T-cell (primary cell): ENCODE measurements at places on chromosomes 13 and 19.

- DNase-seq: peak; percentile 41
These were observed 19.9 kb downstream of the ZSWIM9 start for GRCh38 chr19:48190288-48190884.

- peak; percentile 59 for DNase-seq
These were observed 115.4 kb downstream of the ABCC4 start for GRCh38 chr13:95185851-95186250.

- DNase-seq: no peak
These were observed 8.1 kb upstream of the MRPS31 start for GRCh38 chr13:40779049-40779448.

DNA sequence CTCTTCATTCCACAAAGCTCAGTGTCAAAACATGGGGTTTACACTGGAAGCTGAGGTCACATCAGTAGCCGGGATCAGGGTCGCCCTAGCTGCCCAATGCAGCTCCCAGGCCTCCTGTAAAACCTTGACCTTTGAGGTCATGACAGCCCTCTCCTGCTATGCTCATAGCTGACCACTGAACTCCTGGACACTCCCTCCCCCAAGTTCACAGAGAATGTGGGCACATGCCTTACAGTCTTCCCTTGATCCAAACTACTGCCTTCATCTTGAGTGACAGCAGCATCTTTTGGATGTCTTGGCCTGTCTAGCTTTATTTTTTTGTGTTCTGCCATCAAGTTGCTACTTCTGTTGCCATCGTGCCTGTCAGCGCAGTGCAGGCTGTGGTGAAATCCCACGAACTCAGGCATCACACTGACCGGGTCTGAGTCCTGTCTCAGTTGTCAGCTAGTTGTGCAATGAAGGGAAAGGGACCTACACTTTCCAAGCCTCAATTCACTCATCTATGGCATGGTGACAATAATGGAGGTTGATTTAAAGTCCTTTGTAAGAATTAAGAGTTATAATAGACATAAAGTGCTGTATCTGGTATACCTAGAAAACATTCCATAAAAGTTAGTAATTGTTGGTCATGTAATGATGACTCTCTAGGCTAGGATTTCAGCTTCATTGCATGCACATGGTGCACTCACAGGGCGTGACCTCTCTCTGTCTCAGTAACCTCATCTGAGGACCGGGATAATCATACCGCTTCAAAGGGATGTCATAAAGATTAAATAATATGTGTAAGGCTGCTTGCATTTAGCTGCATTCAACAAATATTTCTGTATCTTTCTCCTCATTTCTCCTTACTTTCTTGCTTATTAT is 16.4 kb upstream of the ALOX5AP start:
- no peak for DNase-seq

- DNase-seq: no peak
These were observed 282.7 kb upstream of the KLHL1 start for GRCh38 chr13:70390968-70391367.

- peak; percentile 38 for DNase-seq
These were observed 48.6 kb upstream of the GTF3A start for GRCh38 chr13:27375686-27376326.

- DNase-seq: no peak
These were observed 9.3 kb downstream of the TPT1 start for GRCh38 chr13:45331692-45332035.

GRCh38 chr13:41696163-41697003 is 239.0 kb downstream of the RGCC start:
- DNase-seq: no peak

- no peak for DNase-seq
These were observed 659.9 kb downstream of the UQCRFS1 start for GRCh38 chr19:28553005-28553404.

- DNase-seq: no peak
These were observed 170.6 kb downstream of the URI1 start for GRCh38 chr19:30112666-30113065.

DNA sequence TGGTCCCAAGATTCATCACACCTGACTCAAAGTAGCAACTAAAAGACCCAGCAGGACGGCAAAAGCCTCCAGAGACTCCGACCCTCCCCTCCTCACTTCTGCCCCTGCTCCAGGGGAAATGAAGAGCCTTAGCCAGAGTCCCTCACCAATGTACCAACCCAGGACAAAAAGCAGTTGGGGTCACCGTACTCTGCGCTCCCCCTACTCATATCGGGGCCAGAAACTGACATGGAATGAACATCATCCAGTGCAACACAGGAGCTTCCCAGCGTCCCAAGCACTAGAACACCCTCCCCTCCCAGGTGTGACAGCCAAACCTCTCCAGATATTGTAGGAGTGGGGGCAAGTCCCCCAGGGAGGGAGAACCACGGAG is 1.7 kb downstream of the EEF2 start:
- DNase-seq: no peak

DNA sequence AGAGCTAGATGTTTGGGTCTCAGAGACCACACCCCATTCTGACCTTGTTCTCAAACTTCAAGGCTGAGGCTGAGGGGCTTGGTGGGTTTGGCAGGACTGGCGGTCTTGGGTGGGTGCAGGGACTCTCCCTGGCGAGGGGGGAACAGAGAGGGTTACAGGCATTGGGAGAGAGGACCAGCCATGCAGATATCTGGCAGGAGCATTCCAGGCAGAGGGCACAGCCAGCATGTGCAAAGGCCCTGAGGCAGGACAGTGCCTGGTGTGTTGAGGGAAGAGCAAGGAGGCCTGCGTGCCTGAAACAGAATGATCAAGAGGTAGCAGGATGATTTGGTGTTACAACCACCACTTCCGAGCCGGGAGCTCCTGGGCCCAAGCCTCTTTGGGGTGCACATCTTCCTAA is 27.4 kb downstream of the NFILZ start:
- DNase-seq: no peak

DNA sequence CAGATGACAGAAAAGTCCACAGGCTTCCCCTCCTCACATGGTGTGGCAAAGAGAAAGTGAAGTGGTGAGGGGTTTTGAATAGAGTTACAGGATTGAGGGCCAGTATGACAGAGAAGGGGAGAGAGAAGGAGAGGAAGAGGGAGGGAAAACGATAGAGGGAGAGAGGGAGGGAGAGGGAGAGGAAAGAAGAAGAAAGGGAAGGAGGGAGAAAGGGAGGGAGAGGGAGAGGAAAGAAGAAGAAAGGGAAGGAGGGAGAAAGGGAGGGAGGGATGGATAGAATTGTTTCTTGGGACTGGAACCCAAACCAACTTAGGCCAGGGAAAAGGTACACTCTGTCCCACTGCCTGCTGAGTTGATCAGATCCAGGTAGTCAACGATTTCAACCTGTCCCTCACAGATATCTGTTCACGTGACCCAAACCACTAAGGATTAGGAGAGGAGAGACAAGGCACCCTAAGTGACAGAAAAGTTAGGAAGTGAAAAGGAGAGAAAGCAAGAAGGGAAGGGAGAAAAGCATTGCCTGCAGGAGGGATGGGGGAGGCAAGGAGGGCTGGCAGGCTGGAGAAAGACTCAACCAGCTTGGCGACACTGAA is 8.1 kb upstream of the IGFL3 start:
- DNase-seq: no peak

DNA sequence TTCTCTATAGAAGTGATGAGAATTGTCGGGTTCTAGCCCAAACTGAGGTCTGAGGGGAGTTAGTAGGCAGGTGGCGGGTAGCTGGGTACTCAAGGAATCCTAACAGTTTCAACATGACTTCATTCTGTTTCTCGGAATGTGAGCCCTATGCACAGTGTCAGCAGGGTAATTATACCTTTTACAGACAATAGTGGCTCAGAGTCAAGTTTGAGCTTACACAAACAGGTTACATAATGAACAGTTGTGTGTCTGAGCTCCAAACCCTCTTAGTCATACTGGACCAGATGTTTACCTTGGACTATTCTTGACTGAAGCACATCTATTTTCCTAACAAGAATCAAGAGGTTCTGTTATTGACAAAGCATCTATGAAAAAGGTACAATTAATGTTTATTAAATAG is 1066.7 kb upstream of the PCDH20 start:
- no peak for DNase-seq

DNA sequence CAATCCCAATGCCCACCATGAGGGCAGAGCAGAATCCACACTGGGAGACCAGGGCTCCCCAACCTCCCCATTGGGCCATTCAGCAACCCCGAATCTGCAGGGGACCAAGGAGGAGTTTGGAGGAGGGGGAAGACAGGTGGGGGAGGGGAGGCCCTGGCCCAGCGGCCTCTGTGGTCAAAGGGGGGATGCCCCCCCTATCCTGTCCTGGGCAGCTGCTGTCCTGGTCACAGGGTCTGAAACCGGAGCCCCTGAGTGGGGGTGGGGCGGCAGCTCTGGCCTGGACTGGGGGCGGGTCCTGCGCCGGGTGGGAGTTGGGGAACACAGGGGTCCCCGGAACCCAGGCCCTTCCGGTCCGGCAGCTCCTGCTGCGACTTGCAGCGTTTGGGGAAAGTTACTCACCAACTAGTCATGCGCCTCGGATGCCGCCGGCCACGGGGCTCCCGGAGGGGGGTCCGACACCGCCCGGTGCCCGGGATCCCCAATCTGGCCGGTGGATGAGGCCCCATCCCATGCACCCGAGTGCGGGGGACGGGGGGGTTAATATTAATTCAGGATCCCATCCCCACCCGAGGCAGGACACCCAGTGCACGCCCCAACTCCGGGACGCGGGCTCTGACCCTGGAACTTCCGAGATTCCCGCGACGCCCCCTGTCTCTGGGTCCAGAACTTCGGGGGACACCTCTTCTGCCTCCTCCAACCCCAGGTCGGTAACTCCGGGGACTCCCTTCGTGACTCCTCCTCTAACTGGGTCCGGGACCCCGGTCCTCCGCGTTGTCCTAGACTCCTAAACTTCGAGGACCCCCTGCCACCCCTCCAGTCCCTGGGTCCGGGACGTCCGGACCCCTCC is 872 bp downstream of the HOMER3 start:
- DNase-seq: no peak

- DNase-seq: no peak
These were observed 4.2 kb downstream of the OLFM4 start for GRCh38 chr13:53032849-53033248.

DNA sequence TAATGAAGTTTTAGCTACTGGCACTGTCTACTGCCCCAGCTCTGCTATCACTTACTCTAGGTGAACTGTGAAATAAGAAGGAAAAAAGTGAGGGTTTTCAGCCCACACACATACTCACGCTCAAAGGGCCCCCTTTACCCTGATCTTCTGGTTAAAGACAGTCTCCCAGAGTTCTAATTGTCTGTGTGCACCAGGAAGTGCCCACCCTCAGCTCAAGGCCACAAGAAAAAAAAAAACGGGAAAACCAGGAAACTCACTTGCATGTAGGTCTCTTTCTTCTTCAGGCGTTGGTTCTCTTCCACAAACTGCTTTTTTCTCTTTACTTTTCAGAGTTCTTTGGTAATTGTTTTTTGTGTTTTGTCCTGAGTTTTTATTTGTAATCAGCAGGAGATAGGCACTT is 22.1 kb downstream of the RAP2A start:
- DNase-seq: no peak

GRCh38 chr13:43196750-43197370 is 173.5 kb downstream of the DNAJC15 start:
- DNase-seq: no peak

DNA sequence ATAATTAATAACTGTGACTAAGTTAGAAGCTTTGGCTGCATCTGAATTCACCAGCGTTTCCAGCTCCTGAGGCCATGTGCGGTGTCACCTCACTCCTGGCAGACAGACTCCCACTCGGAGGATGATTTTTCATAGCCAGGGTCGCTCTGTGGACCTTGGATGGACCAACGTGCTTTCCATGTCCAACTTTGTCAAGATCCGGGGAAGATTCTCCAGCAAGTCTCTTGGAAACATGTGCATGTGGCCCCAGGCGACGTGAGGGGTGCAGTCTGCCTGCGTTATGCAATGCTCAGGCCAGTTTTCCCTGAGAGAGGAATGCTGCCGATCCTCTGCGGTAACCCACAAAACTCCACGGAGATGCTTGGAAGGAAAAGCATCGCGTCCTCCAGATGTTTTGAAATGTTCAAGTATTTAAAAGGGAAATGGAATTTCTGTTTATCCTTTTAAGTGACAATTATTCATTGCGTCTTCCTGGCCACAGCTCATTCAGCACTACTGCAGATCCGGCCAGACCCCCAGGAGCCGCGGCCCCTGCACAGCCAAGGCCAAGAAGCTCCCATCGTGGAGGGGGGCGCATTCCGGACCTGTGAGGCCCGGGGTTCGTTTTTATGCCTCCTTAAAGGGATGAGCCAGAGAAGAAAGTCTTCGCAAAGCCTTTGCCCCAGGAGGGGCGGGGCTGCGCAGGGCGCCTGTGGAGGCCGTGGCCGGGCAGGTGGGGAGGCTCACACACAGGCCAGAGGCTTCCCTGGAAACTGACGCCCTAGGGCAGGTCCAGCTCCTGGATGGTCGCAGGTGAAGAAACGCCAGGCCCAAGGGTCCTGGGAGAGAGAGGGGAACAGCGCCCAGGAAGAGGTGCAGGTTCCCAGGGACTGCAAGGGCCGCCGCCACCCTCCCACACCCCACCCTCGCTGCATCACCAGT is 46.0 kb downstream of the C13orf46 start:
- no peak for DNase-seq

DNA sequence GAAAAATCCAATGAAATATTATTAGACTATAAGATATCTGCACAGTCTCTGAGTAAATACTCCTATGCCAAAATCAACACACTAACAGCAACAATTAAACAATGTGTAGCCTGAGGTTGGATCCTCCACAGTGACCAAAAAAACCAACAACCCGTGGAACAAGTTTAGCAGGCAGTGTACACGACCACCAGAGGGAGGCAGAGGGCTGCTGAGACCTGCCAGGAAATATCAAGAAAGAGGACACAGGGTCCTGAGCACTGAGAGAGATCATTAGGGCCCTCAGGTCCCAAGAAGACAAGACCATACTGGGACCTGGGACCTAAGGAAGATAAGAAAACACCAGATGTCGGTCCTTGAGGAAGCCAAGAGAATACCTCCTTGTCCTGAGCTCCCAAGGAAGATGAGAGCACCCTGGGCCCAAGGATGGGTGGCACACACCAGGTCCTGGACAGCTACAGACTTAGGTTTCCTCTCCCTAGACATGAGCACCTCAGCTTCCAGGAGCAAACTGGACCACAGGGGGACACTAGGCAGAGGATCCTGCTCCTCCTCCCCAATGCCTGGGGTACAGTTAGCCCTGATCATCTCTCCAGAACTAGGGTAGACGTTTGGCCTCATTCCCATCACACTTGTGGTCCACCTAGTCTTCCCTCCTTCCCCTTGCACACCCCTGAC is 822 bp upstream of the ZNF274 start:
- DNase-seq: peak; percentile 47

GRCh38 chr19:6570764-6571163 is 20.2 kb downstream of the CD70 start:
- DNase-seq: no peak

- DNase-seq: peak; percentile 62
These were observed 759 bp downstream of the PPP1R15A start for GRCh38 chr19:48872884-48873475.

- DNase-seq: no peak
These were observed 68.3 kb upstream of the NPAS1 start for GRCh38 chr19:46951171-46951986.

- no peak for DNase-seq
These were observed 101.4 kb downstream of the LACC1 start for GRCh38 chr13:43981091-43981490.
